ENCODE measurements at places on chromosomes 3 and 15.

- no peak for DNase-seq
Observed at GRCh38 chr15:44035781-44036699, 159.0 kb downstream of the FRMD5 start.

DNA sequence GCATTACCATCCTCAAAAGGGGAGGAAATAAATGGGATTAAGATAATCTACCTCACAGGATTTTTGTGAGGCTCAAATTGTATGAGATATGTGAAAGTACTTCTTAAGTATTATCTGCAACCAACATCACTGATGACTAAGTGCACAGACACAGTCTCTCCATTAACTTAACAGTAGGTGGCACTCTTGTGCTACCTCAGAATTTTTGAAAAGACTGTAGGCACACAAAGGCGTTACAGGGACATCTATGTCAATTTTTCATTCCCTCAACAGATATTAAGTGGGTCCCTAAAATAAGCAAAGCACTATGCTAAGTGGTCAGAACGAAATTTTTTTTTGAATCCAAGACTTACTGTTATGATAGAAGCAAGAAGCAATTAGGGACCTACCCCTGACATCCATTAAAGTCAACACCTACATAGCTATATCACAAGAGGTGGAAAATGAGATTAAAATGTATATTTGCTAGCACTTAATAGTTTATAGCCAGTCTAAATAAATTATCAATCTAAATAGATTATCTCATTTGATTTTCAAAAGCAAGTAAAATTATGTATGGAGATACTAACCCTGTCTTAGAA, 52.9 kb downstream of the RYK start:
- peak; percentile 70 for DNase-seq

DNA sequence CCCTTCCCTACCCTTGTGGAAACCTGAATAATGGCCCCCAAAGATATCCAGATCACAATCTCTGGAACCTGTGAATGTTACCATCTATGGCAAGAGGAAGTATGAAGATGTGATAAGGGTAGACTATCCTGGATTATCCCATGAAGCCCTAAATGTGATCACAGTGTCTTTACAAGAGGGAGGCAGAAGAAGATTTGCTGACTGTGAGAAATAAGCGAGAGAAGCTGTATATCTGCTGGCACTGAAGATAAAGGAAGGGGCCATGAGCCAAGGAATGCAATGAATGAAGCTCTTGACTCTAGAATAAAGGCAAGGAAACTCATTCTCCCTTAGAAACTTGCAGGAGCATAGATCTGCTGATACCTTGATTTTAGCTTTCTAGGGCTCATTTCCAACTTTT, 39.1 kb downstream of the SOX14 start:
- no peak for DNase-seq

GRCh38 chr3:127059072-127059471, 76.2 kb downstream of the PLXNA1 start:
- no peak for DNase-seq

- no peak for DNase-seq
Observed at GRCh38 chr3:115652738-115653137, 29.4 kb downstream of the GAP43 start.

GRCh38 chr3:73411545-73411944, 213.2 kb downstream of the PDZRN3 start:
- no peak for DNase-seq

DNA sequence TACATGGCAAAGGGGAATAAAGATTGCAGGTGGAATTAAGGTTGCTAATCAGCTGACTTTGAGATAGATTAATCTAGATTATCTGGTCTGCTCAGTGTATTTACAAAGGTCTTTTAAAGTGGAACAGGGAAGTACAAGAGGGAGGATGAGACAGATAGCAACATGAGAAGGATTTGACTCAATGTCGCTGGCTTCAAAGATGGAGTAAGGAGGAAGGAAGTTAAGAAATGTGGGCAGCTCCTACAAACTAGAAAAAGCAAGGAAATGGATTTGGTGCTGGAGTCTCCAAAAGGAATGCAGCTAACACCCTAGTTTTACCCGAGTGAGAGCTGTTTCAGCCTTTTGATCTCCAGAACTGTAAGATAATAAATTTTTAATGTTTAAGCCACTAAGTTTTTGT, 180.7 kb upstream of the TTC14 start:
- no peak for DNase-seq

DNA sequence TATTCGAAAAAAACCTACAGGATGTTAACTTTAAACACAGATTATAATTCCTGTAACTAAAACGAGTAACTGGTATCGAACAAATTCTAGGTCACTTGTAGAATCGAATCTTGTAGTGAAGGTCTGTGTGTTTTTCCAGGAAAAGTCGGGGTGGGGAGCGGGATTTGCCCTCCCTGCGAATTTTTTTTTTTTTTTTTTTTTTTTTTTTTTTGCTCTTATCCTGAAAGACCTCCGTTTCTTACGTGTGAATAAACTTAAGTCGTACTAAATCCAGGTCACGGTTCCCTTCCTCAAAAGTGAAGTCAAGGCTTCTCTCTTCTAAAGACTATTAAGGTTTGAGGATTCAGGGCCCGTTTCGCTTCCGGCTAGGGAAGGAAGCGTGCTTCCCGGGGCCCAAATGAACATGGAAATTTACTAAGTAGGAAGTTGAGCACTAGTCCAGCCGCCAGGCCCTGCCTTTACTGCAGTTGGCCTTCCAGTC, 770 bp downstream of the TBC1D5 start:
- DNase-seq, result no peak

DNA sequence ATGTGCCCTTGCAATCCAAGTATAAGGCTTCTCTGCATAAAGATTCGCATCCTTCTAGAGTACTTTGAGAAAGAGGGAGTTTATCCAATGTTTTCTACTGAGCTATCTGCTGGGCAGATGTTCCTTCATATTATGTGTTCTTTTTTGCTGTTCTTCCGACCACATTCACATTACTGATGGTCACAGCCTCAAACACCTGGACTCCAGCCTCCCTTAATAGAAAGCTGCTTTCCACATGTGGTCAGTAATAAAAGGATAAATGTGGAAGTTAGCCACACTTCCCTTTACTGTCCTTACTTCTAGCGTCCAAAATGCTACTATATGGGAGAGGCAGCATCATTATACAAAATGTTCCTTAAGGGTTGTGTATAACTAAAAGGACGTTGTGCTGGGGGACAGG, 116.9 kb downstream of the CD47 start:
- no peak for DNase-seq

DNA sequence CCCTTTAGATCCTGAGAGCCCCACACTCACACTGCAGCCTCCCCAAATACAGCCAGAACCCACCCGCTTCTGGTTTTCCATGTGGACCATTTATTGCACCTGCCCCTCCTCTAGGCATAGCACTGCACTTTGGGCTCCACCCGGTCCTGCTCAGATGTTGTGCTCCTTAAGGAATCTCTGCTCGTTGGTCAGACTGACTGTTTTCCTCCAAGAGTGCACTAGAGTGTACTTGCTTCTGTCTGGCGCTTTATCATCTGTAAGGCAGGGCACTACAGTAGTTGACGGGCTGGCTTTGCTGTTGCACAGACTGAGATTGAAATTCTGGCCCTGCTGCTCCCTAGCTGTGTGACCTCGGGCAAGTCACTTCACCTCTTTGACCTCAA, 124.1 kb downstream of the CACNA1D start:
- DNase-seq, result no peak

GRCh38 chr3:166837535-166837934, 542.6 kb downstream of the ZBBX start:
- DNase-seq, result peak; percentile 1

DNA sequence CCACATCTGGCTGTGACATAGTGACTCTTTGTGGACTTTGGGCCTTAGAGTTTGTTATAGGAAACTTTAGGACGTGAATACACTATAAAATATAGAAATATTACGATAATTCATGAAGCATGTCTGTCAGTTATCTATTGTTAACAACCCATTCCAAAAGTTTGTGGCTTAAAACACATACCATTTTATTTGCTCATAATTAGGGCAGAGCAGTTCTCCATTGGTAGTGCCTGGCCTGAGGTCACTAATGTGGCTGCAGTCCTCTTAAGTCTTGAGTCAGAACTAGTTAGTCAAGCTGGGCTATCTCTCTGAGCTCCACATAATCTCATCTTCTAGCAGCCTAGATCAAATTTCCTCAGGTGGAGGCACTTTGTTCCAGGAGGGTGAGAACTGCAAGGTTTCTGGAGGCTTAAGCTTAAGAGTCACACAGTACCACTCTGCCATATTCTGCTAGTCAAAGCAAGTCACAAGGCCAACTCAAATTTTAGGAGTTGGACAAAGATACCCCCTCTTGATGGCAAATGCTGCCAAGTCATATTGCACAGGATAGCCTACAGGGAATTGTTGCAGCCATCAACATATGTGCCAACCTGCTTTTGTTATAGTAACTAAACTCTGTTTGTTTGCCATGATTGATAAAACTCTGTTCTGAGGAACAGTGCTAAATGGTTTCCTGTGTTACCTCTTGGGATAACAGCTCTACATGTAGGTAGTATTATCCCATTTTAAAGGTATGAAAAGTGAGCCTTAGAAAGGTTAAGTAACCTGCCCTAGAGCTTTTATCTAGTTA, 8.7 kb downstream of the ATXN7 start:
- no peak for DNase-seq

- no peak for DNase-seq
Observed at GRCh38 chr15:77398927-77399326, 21.0 kb downstream of the PEAK1 start.

DNA sequence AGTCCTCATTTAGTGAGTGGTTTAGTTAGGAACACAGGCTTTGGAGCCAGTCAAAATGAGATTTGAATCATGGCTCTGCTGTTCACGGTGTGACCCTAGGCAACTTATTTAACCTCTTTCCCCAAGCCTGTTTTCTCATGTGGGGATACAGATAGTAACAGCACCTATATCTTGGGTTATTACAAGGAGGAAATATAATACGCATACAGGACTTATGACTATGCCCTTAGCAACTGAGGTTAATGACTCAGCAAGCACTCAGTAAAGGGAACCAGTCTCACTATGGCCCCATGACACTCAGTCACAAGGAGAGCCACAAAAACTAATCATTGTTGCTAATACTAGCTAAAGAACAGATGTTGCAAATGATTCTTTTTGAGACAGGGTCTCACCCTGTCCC, 45.9 kb downstream of the SUMF1 start:
- peak; percentile 83 for DNase-seq

DNA sequence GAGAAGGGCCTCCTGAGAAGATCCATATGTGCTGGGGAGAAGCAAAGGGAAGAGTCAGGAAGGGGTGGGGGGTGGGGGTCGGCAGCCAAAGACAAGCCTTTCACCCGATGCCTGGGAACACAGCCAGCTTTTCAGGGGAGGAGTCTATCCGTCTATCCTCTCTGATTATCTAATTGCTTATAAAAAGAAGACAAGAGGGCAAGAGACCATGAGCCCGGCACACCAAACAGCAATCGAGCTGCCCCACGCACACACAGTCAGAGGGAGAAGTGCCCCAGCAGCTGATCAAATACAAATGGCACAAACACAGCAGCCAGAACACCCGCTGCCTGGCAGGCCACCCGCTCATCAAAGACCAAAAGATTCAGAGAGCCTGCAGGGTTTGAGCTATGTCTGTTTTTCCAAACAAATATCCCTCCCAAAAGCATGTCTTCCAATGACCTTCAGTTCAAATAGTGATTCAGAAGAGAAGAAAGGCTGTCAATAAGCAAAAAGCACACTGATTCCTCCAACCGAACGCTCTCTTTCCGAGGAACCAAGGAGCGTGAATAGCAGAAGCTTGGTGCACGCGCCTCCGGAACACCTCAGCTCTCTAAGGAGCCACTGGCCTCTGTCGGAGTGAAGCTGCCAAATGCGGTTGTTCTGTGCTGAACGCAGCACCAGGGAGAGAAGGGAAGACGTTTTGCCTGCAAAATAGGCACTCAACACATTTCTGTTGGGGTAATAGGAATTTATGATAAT, 419.2 kb downstream of the OCA2 start:
- DNase-seq, result no peak

GRCh38 chr15:70247281-70247680, 149.6 kb upstream of the TLE3 start:
- no peak for DNase-seq

GRCh38 chr3:58487140-58487886, 4.6 kb upstream of the KCTD6 start:
- no peak for DNase-seq
